Uterine smooth muscle cell (primary cell): ENCODE measurements at places on chromosomes 13 and 19. TPM values are rescaled to one million over a fixed set of nuclear protein-coding genes. Genes with fewer than 3 reads are reported as not detected.

ADGRE3 gene
- under 0.01 TPM in 1 of 2 replicates, not detected in the other for total RNA-seq

CYP2A7 gene
- total RNA-seq = not detected in 2 replicates

CGB2 gene
- total RNA-seq = not detected in 2 replicates

LGALS14 gene
- not detected in 2 replicates for total RNA-seq

ZNF420 gene
- 6.6 and 7.9 TPM in 2 replicates for total RNA-seq

PSG7 gene
- total RNA-seq = not detected in 2 replicates

LILRB2 gene
- total RNA-seq = not detected in 2 replicates

ELSPBP1 gene
- not detected in 2 replicates for total RNA-seq

ALOX5AP gene
- total RNA-seq = 0.25 TPM in 1 of 2 replicates, not detected in the other

SOX21 gene
- total RNA-seq = not detected in 2 replicates
